A375 (cell line): ENCODE measurements at places on chromosomes 7 and 10. TPM values are rescaled to one million over a fixed set of nuclear protein-coding genes. Genes with fewer than 3 reads are reported as not detected.

The ECHDC3 gene
- total RNA-seq, result not detected in 2 replicates

The ODAD2 gene
- total RNA-seq, result 1.3 and 1.8 TPM in 2 replicates

The VWA2 gene
- total RNA-seq, result not detected in 2 replicates

The TRAPPC14 gene
- total RNA-seq, result 17.1 and 26.5 TPM in 2 replicates

The OLAH gene
- total RNA-seq, result not detected in 2 replicates

The SLC35G1 gene
- 5.8 and 7.0 TPM in 2 replicates for total RNA-seq

The HYAL4 gene
- 0.05 and 0.23 TPM in 2 replicates for total RNA-seq

The SEMA3D gene
- 3.9 and 4.7 TPM in 2 replicates for total RNA-seq

The SFTPA1 gene
- not detected in 2 replicates for total RNA-seq

The OR13A1 gene
- not detected in 2 replicates for total RNA-seq

The SLC18A3 gene
- total RNA-seq, result not detected in 2 replicates

The MET gene
- total RNA-seq, result 69.2 and 72.3 TPM in 2 replicates

The LBX1 gene
- not detected in 2 replicates for total RNA-seq

The VPS37D gene
- total RNA-seq, result 3.2 and 7.2 TPM in 2 replicates

The DNAJC1 gene
- total RNA-seq, result 35.8 and 43.9 TPM in 2 replicates

The AGAP5 gene
- 2.3 and 2.9 TPM in 2 replicates for total RNA-seq

The CALML5 gene
- not detected in 2 replicates for total RNA-seq

The GPR15LG gene
- total RNA-seq, result not detected in 2 replicates

The GRM3 gene
- total RNA-seq, result 0.11 TPM in 1 of 2 replicates, not detected in the other
